ENCODE measurements at places on chromosomes 1 and 21.

- DNase-seq = no peak
Observed at GRCh38 chr21:16910435-16911165, 602.2 kb upstream of the CXADR start.

- DNase-seq = no peak
Observed at GRCh38 chr1:246043556-246043955, 463.5 kb downstream of the SMYD3 start.

- no peak for DNase-seq
Observed at GRCh38 chr1:94186946-94187345, 50.4 kb downstream of the ARHGAP29 start.

- no peak for DNase-seq
Observed at GRCh38 chr1:9376886-9377333, 84.2 kb downstream of the SPSB1 start.

DNA sequence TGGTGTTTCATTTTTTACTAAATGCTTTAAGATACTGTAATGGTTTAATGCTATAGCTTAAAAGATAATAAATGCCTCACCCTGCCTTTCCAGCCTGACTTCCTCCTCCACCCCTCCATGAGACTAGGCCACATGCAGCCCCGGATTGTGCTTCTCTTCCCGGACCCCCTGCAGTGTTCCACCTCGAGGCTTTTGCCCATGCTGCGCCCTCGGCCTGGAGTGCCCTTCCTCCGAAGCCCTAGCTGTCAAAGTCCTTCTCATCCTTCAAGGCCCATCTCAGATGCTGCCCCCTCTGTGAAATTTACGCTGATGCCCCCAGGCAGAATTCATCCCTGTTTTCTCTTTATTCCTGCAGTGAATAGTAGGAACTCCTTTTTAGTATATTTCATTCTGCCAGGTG lies 98.5 kb downstream of the ATP5PO start:
- DNase-seq = no peak

Data from cardiac muscle cell (in vitro differentiated cells and primary cell).